ENCODE measurements at places on chromosomes 16 and 17.

DNA sequence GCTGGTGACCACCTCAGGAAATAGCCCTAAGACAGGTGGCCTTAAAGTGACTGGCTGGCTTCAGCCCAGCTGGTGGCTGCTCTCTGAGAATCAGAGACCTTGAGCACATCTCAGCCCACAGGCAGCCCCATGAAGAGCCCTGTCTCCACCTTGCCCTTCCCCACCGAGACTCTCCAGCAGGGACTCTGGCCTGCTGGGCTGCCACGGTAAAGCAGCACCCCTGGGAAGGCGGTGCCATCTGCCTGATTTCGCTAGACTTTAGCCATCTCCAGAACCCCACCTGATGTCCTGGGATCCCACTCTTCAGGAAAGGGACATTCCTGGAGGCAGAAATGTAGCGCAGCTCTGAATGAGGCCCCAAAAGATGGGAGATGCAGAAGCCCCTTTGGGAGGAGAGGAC is 45.2 kb upstream of the LGALS9 start:
- DNase-seq: no peak

GRCh38 chr16:67884684-67885083 is at the start of gene NRN1L:
TSS of gene NRN1L (plus strand) at chr16:67884885. CDS start at chr16:67884904, 19 bp downstream.
- no peak for DNase-seq

- DNase-seq: no peak
Observed at GRCh38 chr17:37671824-37672547, 28.7 kb upstream of the DDX52 start.

DNA sequence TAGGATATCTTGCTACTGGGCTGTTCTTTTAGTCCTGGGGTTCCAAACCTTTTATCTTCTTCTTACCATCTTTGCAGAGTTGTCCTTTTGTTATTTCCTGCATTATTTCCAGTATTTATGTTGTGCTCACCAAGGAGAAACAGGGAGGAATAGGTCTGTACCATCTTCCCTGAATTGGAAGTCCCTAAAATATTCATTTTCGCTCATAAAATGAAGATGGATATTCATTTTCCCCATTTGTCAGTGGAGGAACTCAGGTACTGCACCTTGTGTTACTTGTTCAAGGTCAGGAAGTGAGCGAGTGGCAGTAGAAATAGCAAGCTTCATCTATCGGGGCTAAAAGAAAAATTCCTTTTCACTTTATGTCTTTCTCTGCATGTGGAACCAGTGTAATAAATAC is 989.7 kb downstream of the CDH11 start:
- no peak for DNase-seq

DNA sequence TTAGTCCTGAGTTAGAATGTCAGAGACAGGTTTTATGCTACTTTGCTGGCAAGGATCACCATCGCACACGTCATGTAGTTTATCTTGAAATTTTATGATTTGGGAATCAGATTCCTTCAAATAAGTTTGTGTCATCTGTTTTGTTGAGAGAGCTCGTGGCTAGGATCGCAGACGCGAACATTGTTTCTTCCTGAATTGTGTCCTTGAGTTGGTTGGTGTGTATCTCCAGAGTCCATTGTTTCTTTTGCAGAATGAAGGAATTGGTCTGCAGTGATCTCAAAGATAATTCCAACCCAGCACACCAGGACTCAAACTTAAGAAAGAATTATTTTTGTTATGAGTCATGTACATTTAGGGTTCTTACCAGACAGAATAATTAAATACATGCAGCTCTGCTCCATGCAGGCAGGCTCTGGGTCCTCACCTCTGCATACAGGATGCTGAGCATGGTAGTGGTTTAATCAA is 51.6 kb downstream of the PRKCA start:
- DNase-seq: no peak

DNA sequence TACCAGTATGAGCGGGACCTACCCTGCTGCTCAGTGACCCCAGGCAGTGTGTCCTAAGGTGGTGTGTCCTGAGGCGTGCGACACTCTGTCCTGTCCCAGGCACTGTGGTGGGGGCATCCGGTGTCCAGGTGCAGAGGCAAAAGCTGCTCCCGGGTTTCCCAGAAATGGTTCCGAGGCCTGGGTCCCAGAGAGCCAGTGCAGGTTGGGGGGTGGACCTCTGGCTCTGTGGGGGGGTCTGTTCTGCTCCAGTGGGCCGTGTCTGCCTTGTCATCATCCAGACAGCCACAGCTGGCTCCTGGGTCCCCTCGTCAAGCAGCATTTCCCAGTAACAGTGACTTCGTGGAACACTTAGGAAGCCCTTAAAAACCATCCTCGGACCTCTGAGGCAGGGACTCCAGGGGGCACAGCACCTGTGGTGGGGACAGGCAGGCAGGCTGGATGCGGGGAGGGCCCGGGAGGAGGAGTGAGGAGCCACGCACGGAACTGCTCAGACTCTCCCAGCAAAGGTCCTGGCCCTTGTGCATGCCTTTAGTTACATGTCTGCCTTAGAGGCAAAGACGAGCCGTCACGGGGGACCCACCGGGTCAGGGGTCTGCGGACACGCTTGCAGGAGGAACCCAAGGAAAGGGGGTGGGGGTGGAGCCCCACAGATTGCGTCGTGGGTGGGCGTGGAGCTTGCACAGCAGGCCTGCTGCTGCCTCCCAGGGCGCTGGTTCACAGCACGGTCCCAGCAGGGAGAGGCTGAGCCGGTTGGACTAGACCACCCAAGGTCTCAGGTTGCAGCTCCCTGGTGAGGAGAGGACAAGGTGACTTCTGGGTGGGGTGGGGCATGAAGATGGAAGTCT is 5.6 kb downstream of the SLC16A3 start:
- no peak for DNase-seq

DNA sequence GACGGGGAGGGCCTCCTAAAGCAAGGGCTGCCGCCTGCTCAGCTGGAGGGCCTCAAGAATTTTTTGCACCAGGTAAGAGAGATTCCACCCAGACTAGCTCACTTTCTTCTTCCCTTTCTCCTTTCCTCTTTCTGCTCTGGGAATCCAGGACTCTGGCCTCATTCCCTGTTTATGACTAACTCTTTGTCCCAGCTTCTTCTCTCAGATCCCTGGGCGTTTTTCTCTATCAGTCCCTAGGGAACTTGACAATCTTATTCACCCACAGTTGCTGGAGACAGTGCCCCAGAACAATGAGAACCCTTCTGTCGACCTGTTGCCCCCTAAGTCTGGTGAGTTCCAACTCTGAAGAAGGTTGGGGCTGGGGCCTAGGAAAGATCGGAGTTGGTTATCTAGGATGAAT is 15.6 kb downstream of the CNTROB start:
- DNase-seq: no peak

DNA sequence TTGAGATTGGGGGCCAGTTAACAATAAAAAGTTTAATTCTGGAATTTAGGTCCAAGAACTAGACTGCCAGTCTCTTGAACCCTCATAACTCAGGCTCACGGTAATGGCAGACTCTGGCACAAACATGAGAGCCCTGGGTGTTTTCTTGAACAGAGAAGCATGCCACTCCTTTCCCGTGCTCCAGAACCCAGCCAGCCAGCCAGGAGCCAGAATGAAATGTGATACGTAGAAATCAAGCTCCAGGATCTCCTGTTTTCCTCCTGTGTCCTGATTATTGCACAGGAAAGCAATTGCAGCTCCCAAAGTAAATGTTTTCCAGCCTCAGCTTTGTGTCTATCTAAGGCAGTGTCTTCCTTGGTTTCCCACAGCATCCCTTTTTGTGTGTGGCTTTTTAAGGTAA is 46.2 kb upstream of the NOL11 start:
- no peak for DNase-seq

DNA sequence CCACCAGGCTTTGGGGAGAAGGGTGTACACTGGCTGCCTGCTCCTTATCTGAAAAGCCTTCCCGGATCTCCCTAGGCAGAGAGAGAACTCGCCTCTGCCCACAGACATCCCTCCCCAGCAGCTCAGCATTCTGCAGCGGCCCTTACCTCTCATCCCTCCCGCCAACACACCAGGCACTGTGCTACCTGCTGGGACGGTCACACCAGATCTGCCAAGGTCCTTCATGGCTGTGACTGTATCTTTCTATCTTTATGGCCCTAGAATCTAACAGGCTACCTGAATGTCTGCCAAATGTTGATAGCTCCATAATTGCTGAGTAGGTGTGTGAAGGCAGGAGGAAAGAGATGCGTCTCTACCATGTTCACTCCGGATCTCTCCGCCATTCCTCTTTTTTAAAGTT is 7.9 kb downstream of the TSNAXIP1 start:
- DNase-seq: no peak

- no peak for DNase-seq
Observed at GRCh38 chr16:19875900-19876299, 8.7 kb downstream of the GPRC5B start.

GRCh38 chr16:68479271-68479670 is 31.0 kb upstream of the SMPD3 start:
- no peak for DNase-seq

- DNase-seq: no peak
Observed at GRCh38 chr17:43449470-43450248, 34.1 kb upstream of the DHX8 start.

GRCh38 chr16:79434771-79435170 is 165.8 kb downstream of the MAF start:
- DNase-seq: no peak
